ENCODE measurements at places on chromosomes 12 and 14.

GRCh38 chr14:54498095-54498531, 9.3 kb upstream of the GMFB start:
- DNase-seq: no peak

DNA sequence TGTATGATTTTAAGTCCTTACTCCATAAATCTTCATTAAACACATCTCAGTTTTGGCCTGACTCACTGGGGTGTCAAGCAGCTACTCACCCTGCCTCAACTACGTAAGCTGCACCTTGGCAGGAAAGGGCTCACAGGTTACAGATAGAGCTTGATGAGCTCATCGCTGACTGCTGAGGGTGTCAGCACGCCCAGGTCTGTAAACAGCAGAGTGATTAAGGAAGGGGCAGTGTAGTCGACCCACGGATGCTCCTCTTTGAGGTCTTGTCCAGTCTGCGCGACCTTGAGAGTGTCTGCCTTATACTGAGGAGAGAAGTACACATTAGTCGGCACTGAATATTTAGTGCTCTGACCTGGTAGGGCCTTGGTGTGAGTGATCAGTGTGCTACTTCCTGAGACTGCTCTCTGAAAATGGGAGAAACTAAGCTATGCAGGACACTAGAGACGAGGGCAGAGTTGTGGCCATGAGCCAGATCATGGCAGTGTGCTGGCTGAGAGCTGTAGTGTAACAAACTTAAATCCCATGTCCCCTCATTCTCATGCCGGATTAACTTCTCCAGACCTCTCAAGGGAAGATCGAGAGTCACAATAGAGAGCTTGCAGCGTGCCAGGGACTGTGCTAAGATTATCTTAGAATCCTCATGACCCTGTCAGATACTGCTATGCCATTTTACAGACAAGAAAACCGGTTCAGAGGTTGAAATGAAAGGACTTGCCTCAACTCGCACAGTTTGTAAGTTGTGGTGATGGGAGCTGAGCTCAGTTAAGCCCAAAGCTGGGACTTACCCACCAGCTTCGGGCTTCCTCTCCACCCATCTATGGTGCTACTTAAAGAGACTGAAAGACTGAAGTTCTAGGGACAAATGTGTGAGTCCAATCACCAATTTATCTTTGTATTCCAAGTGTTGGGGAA, 11.6 kb downstream of the EIF2B1 start:
- no peak for DNase-seq

GRCh38 chr12:117590999-117591398, 229.6 kb upstream of the NOS1 start:
- DNase-seq: no peak

GRCh38 chr12:101407049-101407435, 530 bp downstream of the ARL1 start:
- peak; percentile 29 for DNase-seq

DNA sequence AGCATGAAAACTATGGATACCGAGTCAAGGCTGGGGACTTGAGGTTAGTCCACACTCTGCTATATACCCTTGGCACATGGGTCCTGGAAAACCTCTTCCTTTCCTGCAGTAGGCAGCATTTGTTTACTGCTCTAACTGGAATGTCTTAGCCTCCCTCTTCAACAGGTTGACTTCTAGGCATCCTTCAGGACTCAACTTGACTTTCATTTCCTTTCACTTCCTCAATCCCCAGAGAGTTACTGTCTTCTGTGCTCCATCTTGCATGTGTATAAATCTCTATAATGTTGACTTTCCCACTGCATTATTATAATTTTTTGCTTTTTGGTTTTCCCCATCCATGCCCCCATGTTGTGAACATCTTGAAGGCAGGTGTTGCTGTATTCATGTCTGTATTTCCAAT, 107.9 kb downstream of the VRK1 start:
- DNase-seq: no peak

GRCh38 chr14:75497191-75497590, 25.1 kb upstream of the BATF start:
- peak; percentile 44 for DNase-seq

DNA sequence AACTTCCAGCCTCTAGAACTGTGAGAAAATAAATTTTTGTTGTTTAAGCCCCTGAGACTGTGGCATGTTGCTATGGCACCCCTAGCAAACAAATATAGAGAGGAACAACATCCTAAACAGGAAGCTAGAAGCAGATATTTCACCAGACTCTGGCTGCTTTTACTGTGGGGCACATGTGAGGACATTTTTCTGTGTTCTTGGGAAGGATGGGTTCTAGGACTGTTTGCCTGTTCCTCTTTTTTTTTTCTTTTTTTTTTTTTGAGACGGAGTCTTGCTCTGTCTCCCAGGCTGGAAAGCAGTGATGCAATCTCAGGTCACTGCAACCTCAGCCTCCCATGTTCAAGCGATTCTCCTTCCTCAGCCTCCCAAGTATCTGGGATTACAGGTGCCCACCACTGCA, 4.2 kb upstream of the HRK start:
- no peak for DNase-seq

GRCh38 chr14:106080922-106081321, 554.5 kb downstream of the TMEM121 start:
- no peak for DNase-seq

GRCh38 chr12:95446506-95446900, 27.4 kb upstream of the METAP2 start:
- no peak for DNase-seq

GRCh38 chr12:50988051-50988450, 35.7 kb downstream of the HIGD1C start:
- no peak for DNase-seq
